HT1080 (cell line): ENCODE measurements at places on chromosomes 12 and 14.

GRCh38 chr14:47921133-47921532 is 245.7 kb upstream of the MDGA2 start:
- DNase-seq: no peak

- DNase-seq: no peak
Observed at GRCh38 chr14:78028471-78028870, 141.7 kb upstream of the NRXN3 start.

DNA sequence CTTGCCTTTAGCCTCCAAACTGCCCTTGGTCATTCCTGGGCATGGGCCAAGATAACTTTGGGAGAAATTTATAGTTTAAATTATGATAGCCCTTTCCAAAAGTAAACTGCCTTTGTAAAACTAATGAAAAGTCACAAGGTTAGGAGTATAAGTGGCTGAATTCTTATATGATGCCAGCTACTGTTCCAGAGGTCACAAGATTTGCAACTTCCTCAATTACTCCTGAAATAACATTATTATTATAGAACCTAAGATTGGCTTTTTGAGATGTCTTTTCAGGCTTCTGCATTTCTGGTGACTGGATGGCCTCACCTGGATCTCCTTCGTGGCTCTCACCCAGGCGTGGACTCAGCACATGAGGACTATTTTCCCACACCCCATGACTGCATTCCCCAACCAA is 55.0 kb downstream of the OSBPL8 start:
- DNase-seq: no peak

DNA sequence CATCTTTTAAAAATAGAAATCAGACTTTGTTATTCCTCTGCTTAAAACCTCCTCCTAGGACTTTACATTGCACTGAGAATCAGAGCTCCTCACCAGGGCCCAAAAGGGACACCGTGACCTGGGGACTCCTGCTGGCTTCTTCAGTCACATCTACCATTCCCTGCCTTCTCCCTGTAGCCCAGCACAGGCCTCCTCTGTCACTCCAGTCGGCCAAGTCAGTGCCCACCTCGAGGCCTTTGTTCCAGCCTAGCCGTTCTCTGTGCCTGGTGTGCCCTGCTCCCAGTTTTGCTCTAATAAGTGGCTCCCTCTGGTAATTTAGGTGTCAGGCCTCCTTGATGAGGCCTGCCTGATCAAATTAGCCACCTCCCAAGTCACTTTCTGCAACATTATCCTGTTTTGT is 27.4 kb downstream of the CRADD start:
- no peak for DNase-seq

- DNase-seq: no peak
Observed at GRCh38 chr14:96911499-96912149, 114.4 kb downstream of the VRK1 start.

- DNase-seq: no peak
Observed at GRCh38 chr14:81991998-81992397, 458.3 kb upstream of the SEL1L start.
